NCI-H1930 (cell line): ENCODE measurements at places on chromosomes 4 and X.

DNA sequence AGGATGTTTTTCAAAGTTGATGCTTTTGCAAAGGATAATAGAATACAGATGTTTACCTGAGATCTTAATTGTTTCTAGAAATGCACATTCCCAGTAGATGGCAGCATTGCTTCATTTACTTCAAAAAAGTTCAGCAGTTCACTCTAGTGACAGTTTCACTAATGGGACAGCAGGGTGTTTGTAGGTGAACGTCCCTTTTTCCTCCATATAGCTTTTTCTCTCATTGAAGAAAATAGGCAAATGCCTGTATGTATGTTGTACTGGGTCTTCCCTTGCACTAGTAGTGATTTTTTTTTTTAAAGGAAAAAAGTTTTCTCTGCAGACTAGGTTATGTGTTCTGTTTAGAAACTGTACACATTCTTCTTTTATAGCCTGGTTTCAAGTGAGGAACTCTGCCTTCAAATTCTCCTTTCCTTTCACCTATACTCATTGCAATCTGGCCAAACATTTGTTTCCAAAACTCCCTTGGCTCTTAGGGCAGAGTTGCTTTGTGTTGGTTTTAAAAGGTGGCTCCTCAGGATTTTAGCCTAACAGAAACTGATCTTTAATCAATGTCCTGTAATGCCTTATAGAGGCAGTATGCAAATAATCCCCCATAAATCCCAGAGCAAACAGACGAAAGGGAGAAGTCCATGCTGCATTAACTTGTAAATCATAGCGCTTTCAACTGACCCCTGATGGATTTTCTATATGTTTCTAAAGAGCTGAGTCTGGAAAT is 86.3 kb downstream of the EGF start:
- peak; percentile 24 for DNase-seq

- DNase-seq: no peak
Measured at GRCh38 chrX:107298276-107298675, 91.9 kb downstream of the DNAAF6 start.

- no peak for DNase-seq
Measured at GRCh38 chr4:188552741-188553275, 413.6 kb downstream of the TRIML1 start.

DNA sequence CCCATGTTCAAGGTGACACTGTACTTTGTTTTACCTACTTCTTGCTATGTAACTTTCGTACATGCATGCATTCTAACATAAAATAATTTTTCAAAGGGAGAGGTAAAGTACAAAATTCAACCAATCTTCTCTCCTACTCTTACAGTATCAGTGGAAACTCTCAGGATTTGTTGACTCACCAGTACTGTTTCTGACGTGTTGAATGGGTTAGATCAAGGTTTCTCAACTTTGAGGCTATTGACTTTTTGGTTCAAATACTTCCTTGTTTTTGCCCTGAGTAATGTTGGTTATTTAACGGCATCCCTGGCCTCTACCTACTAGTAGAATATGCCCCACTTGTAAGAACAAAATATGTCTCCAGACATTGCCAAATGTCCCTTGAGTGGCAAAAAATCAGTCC is 94.6 kb upstream of the SMAD1 start:
- no peak for DNase-seq

DNA sequence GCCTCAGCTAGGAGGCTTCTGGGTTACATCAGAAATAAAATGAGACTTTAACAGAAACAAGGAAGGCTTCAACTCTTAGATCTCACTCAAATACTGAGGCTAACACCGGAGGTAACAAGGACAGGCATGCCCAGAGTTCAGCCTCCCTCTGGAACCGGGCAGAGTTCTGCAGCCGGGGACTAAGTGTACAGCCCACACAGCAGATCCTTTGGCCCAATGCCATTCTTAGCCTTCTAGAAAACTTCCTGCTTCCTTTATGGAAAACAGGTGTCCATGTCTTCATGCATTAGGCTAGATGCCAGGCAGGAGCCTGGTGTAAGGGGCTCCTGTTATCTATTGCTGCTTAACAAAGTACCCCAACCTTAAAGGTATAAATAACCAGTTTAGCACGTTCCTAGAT is 369.7 kb downstream of the BCOR start:
- DNase-seq: no peak

- DNase-seq: no peak
Measured at GRCh38 chr4:86132468-86132867, 227.4 kb downstream of the MAPK10 start.

DNA sequence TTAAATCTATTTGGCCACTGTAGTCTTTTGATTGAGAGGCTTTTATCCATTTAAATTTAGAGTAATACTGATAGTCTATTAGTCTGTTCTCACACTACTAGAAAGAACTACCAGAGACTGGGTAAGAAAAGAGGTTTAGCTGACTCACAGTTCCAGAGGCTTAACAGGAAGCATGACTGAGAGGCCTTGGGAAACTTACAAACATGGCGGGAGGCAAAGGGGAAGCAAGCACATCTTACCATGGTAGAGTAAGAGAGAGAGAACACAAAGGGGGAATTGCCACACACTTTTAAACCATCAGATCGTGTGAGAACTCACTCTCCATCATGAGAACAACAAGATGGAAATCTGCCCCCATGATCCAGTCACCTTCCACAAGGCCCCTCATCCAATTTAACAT is 410.9 kb downstream of the PDGFC start:
- DNase-seq: no peak

DNA sequence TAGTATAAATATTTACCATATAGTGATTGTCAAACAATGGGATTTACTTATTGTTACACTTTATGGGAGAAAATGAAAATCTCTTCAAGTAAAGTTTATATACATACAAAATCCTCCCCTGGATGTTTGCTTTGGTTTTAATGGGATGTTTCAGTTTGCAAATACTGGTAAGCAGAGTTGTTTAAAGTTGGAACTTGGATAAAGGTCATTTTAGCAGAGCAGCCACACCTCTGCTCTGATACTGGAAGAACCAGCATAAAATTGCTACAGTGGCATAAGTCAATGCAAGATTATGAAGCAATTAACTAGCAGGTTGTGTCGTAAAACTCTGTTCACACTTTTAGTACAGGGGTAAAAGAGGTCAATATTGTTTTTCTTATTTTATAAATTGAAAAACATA is 101.2 kb downstream of the TRAPPC11 start:
- no peak for DNase-seq

GRCh38 chr4:38529189-38530115 is 134.5 kb upstream of the KLF3 start:
- DNase-seq: no peak

DNA sequence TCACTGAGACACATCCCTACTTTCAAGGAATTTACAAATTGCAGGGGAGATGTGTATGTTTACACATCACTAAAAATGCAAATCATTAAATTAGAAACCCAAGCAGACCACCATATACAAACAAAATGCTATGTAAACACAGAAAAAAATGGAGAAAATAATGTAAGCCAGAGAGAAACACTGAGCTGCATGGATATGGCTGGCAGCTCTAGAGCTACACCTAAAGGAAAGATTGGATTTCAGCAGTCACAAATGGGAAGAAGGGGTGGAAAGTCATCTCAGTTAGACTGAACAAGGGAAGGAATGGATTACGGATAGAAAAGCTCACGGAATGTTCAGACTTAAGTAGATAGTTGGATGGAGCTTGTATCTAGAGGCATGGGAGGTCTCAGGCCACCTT is 186.3 kb downstream of the MOSPD2 start:
- no peak for DNase-seq

DNA sequence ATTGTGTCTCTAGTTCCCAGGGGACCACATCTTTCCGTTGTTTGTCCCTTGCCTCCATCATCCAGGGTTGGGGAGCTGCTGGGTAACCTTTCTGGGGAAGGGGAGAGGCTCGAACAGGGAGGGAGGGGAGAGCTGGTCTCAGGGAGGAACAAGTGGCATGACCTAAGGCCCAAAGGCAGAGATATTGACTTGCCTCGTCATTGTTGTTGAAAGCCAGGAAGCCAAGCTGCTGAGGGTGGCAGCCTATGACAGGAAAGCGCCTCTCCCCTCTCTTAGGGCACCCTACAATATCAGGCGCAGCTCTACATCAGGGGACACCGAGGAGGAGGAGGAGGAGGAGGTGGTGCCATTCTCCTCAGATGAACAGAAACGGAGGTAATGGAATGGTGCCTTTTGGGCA is 20.8 kb downstream of the ZNF185 start:
- DNase-seq: no peak
